ENCODE measurements at places on chromosomes 6 and 20. TPM values are rescaled to one million over a fixed set of nuclear protein-coding genes. Genes with fewer than 3 reads are reported as not detected.

GRCh38 chr6:14365393-14365792 is 247.8 kb downstream of the CD83 start:
- no peaks in the 10 kb centered on the region for H3K36me3 ChIP-seq
- no peak overlapping the region for H3K27ac ChIP-seq

DNA sequence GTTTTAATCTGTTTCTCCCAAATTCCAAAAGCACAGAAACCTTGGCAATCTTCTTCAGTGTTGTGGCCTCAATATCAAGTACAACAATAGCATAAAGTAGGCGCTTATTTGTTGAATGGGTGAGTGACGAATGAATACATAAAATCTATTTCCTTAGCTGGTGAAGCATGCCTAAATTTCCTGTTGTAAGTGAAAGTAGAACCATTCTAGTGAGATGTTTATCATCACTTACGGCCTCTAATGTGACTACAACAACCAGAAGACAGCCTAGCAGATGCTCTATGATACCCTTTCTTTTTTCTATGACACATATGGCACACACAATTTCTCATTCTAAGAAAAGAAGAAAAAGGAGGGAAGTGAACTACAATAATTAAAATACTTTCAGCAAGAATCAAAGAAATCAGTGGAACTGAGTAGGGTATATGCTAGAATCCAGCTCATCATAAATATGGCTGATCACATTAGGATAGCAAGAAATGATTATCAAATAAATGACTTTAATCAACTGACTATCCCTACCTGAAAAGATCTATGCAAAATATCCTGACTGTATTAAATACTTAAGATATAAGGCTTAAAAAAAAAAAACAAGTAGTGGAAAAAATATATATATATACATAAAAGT is 67.4 kb downstream of the BTBD9 start:
- no peaks in the 10 kb centered on the region for H3K27me3 ChIP-seq
- peaks cover 4% of the 10 kb centered on the region for H3K36me3 ChIP-seq
- DNase-seq, result no peak
- H3K4me1 ChIP-seq, result peaks cover 19% of the 10 kb centered on the region
- H3K4me3 ChIP-seq, result peak overlapping the region; percentile 31

GRCh38 chr6:13355999-13356785 is 27.9 kb upstream of the TBC1D7 start:
- peak overlapping the region; percentile 98 for H3K27ac ChIP-seq
- H3K27me3 ChIP-seq, result no peaks in the 10 kb centered on the region
- peak overlapping the region; percentile 63 for H3K4me3 ChIP-seq
- peaks cover 4% of the 10 kb centered on the region for H3K36me3 ChIP-seq

DNA sequence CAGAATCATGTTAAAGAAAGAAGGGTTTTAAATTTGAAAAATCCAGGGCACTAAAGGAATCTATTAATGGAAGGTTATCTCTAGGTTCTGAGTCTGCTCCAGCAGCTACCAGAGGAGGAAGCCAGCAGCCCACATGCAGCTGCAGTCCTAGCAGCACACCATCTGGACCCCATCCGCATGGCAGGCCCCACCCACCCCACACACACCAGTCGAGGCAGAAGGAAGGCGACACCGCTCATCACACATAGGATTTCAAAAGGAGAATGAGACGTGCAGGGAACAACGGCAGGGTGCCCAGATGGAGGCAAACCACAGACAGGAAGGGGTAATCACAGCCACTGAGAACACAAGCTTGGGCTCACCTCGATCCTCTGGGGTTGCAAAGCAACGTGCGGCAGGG is 78.9 kb downstream of the GINS1 start:
- H3K27ac ChIP-seq, result no peak overlapping the region
- H3K36me3 ChIP-seq, result no peaks in the 10 kb centered on the region
- no peak overlapping the region for H3K4me3 ChIP-seq
- H3K4me1 ChIP-seq, result peaks cover 21% of the 10 kb centered on the region

- no peaks in the 10 kb centered on the region for H3K36me3 ChIP-seq
- H3K4me1 ChIP-seq, result peaks cover 20% of the 10 kb centered on the region
- H3K27ac ChIP-seq, result no peak overlapping the region
These were observed 990 bp downstream of the BPI start for GRCh38 chr20:38304845-38305447.

CST1 gene
- not detected for total RNA-seq

Data from activated CD4-positive, alpha-beta memory T cell treated with anti-CD3 and anti-CD28 coated beads, Interleukin-2, amount 10 ng/mL, durations not matched to agents 7 days and 5 days (primary cell).